ENCODE measurements at places on chromosomes 4 and X.

DNA sequence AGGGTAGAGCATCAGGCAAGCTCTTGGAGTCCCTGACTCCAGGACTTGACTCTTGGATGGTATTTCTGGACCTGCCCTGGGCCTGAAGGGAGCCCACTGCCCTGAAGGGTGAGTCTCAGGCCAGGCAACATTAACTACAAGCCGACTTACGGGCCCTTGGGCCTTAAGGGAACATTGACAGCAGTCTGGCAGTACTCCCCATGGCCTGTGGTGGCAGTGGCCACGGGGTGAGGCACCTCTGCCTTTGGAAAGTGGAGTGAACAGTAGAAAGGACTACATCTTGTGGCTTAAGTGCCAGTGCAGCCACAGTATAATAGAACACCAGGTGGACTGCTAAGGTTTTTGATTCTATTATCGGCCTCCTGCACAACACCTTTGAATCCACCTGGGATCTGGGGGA is 36.3 kb downstream of the SH3BGRL start:
- DNase-seq, result no peak

GRCh38 chr4:87006426-87006675 is 71.5 kb downstream of the AFF1 start:
- no peak for DNase-seq

DNA sequence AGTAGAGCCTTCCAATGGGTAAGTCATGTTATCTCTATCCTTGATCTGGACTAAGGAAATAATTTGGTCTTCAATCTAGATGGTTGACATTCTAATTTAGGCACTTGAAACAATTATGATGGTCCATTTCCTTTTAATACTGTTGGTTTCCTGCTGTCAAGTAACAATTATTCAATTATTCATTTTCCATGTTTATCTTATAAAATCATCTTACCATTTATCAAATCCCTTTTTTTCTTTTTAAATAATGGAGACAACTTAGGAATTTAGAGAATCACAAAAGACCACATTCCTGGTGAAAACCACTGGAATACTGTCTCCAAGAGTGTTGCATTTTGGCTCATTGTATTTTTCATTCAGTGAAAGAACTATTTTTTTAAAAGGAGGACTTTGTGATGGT is 148.7 kb upstream of the CTSO start:
- DNase-seq, result no peak

- DNase-seq, result no peak
These were observed 27.4 kb downstream of the GK start for GRCh38 chrX:30680618-30681017.

DNA sequence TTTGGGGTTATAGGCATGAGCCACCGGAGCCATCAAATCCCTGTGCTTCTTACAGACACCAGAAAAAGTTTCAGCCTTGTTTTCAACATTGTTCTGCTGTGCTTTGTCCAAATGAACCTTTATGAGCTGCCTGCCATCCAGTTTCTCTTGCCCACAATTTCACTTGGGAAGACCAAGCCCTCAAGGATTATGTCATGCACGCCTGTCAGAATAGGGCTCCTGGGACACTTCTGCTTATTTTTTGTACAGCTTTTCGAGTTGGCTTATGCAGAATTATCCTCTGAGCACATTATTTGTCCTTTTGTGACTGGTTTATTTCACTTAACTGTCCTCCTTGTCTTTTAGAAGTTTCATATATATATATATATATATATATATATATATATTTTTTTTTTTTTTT is 16.2 kb downstream of the UBE2K start:
- DNase-seq, result no peak

GRCh38 chr4:3203971-3204431 is 45.0 kb upstream of the MSANTD1 start:
- no peak for DNase-seq

Measured in CD4-positive, alpha-beta memory T cell (primary cell).